ENCODE measurements at places on chromosomes 3 and 15.

GRCh38 chr3:47079432-47079831 is 84.5 kb downstream of the SETD2 start:
- no peak for DNase-seq

DNA sequence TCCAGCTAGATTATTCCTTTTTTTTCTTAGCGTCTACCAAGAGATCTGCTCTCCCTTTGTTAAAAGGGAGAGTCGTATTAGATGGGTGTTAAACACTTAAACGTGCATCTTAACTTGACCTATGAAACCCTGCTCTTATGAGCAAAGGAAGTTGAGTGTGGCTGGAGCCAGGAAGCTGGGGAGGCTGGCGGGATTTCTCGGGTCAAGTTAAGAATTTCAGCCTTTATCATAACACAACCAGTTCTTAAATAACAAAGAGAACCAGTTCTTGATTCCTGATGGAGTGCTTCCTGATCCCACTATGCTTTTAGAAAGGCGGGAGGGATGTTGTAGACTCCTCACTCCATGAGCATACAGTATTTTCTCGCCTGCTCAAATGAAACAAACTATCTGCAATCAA is 215.1 kb downstream of the ITPR1 start:
- no peak for DNase-seq

GRCh38 chr3:108755686-108756085 is 1.5 kb downstream of the RETNLB start:
- DNase-seq: no peak

DNA sequence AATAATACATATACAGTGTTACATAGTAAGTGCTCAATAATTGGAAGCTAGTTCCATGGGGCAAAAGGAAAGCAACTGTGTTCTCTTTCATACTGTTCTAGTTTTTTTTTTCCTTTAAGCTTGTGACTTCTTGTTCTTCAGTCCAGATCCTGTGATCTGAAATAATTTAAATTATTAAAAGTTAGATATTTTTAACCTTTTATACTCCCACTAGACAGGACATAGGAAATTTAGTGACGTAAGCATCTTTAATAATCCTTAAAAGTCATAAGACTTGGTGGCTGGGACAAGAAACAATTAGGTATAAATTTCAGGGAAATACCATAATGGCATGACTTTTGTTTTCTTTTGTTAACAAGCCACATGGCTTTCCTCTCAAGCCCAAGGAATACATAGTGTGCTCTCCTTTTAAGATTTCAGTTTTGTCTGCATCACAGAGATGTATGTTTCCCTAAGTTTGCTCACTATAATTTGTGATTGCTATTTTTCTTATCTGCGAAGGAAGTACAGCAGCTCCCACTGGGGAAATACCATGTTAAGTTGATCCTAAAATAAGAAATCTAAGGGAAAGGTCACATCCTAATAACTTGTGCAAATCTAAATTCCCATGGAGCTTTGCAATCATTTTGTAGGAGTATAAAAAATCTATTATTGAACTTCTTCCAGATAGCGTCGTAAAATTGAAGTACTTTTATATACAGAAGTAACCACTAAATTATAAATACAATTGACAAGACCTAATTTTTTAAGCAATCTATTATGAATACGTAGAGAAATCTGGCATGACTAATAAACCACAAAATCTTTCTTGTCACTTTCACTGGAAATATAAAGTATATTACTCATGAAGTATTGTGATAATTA is 30.1 kb downstream of the PPARG start:
- no peak for DNase-seq

- no peak for DNase-seq
Observed at GRCh38 chr3:69558912-69559311, 173.0 kb upstream of the FRMD4B start.

DNA sequence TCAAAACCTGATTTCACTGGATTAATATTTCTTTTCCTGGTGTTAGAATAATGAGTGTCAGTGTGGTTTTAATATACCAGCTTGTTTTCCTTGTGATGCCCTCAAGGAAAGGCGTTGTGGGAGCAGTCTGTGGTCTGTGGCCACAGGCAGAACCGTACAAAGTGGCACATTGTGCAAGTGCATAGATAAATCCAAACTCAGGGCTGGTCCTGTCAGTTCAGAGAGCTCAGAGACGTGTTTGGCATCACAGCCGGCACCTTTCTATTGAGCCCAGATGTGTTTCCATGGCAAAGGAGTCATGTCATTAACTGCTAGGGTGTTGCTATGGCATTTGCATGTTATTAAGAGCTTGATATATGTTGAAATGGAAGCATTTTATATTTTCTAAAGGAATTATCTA is 289.9 kb upstream of the RASGRP1 start:
- no peak for DNase-seq

- DNase-seq: no peak
Observed at GRCh38 chr15:97691799-97692198, 268.7 kb upstream of the ARRDC4 start.

GRCh38 chr3:33943277-33943676 is 144.8 kb downstream of the PDCD6IP start:
- no peak for DNase-seq

DNA sequence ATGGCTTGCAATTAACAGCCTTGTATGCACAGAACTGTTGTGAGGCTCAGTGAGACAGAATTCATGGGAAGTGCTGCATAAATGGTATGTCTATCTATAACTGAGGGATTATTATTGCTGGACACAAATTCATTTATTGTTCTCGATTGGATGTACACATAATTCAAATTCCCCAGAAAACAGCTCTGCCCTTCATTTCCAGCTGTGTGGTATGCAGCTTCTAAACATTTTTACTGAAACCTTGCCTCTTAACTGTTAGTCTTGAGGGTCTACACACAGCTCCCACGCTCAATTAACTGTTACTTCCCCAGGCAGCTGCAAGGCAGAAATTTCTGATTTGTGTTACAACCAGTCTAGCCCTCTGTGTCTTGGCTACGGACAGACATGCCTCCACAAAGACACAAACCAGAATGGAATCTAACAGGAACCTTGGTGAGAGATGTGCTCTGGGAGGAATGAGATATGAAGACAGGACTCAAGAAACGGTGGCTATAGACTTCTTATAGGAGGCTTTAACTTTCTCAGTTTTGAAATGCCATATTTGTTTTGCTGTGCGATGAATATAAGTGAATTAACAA is 139.7 kb upstream of the TBL1XR1 start:
- no peak for DNase-seq

All from stimulated activated CD8-positive, alpha-beta memory T cell treated with anti-CD3 and anti-CD28 coated beads, Interleukin-4, amount 100 ng/mL, for 1 hour (primary cell).